Thoracic aorta (tissue), 2 donors: ENCODE measurements at places on chromosomes 11 and 22.

DNA sequence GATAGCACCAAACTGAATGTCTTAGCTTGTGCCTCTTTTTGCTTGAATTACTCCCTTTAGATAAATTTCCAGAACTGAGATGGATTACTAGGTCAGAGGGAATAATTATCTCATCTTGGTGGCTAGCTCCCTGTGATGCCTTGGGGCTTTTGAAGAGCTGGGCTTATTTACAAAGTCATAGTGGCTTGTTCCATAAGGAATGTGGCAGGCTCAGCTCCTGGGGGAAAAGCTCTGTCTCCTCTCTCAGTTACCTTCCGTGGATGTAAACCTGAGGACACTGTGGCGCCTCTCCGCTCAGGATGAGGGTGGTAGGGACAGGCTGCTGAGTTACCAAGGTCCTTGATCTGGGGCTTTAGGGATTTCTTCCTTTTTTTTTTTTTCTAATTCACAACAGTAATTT lies 121.7 kb downstream of the PARVA start:
- no peak for DNase-seq

DNA sequence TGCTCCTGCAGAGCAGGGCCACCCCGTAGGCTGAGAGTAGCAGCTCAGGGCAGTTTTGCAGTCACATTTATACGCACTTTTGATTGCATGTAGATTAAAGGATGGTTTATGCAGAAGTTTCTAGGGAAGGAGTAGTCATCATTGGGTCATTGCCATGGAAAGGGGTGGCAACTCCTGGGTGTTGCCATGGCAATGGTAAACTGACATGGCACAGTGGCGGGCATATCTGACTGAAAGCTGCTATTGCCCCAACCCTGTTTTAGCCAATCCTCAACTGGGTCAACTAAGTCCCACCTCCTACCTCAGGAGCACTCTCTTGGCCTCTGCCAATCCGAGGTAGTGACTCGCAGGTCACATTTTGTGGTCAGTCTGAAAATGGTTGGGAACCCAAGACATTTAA lies 2.4 kb upstream of the ARSA start:
- no peak for DNase-seq

DNA sequence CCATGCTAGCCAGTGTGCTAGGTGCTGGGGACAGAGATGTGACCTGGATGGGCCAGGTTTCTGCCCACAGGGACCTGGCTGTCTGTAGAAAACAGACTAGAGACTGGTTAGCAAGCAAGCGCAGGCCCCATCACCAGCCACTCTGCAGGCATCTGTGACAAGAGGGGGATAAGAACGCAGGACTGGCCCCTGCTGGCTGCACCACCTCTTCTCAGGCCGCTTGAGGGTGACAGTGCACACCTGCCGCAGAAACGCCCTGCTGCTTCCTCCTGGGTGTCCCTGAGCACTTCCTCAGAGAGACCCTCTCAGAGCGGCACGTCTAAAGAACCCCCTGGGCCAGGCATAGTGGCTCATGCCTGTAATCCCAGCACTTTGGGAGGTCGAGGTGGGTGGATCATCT lies 5.9 kb upstream of the PICK1 start:
- DNase-seq: no peak

DNA sequence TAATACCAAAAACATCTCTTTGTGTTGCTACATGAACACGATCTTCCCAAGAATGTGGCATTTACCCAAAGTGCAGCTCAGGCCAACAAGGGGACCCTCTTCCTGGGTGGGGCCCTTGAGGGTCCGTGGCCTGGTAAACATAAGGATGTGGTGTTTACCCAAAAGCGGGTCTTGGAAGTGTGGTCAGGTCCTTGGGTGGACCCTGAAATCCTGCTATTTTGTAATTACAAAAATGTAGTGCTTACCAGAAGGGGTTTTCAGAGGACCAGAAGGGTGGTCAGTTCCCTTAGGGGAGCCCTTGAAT lies 87.8 kb upstream of the PRDM11 start:
- DNase-seq: no peak

DNA sequence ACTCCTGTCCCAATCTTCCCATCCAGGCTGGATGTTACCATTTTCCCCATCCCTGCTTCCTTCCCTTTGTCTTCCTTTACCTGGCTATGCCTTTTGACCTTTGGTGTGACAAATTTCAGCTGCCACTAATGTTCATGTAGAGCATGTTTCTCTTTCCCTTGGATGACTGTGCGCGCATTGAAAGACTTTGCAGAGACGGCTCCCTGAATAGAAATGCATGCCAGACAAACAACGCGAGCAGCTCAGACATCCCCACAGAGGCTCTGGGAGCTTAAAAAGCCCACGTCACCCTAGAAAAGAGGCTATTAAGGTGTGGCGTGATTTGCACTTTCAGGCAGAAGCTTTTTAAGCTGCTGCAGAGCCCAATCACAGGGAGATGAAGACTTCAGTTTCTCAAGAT lies 202.0 kb downstream of the NTM start:
- no peak for DNase-seq

- no peak for DNase-seq
Observed at GRCh38 chr11:75155570-75156422, 4.9 kb downstream of the SLCO2B1 start.

- DNase-seq: no peak
Observed at GRCh38 chr11:11514246-11514645, 107.6 kb downstream of the GALNT18 start.
